ENCODE measurements at places on chromosomes 1 and 21.

GRCh38 chr1:65231718-65232330 lies 77.5 kb upstream of the DNAJC6 start:
- DNase-seq: no peak

DNA sequence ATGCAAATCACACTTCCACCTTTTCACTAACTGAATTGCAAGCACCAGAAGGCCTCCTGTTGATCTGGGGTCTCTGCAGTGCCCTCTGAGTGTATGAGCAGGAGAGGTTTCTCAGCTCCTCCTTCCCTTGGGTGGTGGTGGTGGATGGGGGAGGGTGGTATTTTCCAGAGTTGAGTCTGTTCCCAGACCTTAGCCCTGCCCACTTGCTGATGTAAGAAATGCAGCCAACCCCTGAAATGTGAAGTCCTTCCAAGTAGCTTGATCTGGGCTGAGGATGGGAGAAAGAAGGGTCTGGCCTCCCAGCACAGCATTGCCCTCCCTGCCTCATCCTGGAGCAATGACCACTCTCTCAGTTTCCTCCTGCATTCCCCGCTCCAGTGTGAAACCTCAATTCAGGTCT lies 6.3 kb upstream of the FOXD2 start:
- DNase-seq: peak; percentile 12

DNA sequence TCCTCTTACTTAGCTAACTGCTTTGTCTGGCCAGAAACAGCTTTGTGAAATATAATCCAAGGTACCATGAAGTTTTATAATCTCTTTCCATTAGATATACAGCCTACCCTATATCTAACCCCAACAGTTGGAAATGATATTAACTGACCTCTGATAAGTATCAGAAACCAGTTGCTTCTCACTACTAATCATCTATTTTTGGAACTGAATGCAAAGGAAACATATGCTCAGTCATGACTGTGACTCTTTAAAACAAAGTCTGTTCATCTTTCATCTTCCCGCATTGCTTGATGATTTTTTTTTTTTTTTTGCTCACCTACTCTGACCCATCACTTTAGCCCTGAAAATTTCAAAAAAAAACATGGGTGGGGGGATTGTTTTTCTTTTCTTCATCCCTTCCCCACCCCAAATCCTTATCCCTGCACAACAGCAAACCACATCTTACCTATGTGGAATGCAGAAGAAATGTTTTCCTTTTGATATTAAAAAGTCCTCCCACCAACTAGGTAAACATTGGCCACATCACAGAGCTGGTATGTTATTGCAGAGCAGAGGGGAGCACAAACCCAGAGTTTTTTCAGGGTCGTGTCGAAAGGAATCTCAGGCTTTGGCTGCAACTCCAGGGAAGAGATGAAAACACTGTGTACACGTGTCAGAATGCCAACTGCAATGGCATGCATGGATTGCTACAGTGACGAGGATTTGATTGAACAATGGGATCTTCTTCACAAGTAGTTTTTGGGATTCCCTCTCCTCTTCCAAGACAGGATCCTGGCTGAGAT lies 137.3 kb downstream of the SLC30A10 start:
- DNase-seq: peak; percentile 91

DNA sequence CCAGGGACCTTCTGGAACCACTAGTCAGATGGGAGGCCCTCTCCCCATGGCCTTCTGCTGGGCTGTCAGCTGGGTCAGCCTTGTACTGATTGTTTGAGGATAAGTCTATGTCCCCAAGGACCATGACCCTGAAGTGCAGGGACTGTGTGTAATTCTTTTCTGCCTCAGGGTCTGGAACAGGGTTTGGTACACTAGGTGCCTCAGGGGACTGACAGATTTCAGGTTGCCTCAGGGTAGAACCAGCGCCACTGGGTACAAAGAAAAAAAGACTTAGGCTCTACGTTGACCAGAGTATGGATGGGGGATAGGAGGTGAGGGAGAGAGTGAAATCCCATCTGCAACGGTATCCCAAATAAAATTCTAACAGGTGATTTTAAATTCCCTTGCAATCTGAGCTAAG lies 3.0 kb downstream of the KDF1 start:
- no peak for DNase-seq

- no peak for DNase-seq
Observed at GRCh38 chr1:101145449-101145820, 91.4 kb upstream of the S1PR1 start.

DNA sequence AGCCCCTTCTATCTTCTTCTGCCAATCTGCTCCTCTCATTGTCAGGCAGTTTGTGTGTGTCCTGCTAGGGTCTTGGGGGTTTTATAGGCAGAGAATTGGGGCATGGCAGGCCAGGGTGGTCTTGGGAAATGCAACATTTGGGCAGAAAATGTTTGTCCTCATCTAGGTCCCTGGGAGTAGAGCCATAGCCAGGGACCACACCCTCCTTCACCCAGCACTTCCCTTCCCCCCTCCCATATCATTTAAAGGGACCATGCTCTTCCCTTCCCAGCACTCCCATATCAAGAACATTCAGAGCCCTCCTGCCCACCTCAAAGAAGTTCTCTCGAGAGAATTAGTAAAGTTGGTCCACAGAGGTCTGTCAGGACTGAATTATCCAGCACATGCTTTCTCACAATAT lies 41.7 kb downstream of the ZNF697 start:
- DNase-seq: no peak

GRCh38 chr1:75330624-75331023 lies 196.4 kb downstream of the LHX8 start:
- no peak for DNase-seq

DNA sequence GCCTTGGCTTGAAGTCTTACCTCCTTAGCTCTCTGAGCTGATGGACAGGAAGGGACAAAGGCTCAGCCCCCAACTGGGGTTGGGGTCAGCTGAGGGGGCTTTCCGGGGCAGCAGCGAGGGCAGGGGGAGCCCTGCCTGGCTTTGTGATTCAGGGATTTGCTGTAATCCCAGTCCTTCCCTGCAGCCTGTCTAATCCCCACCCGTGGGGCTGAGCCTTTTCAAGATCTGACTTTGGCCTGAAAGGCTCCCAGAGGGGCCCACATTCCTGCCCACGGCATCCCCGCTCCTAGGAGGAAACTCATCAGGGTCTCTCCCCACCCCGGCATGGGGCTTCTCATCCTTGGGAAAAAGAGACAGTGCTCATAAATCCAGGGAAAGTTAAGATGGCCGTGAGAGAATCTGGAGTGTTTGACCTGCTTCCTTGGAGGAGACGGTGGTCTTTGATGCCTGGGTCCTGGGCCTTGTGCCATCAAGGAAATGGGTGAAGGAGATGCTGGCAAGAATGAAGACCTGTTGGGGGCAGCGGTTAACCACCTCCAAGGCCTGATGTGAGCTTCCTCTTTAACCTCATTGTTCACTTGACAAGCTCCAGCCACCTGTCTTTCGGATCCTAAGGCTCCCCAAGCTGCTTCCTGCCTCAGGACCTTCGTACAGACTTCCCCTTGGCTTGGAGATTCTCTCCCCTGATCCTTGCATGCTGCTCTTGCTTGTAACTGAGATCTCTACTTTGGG lies 83.1 kb upstream of the WNT4 start:
- DNase-seq: no peak

GRCh38 chr1:53080041-53080440 lies 18.0 kb downstream of the PODN start:
- DNase-seq: no peak

- no peak for DNase-seq
Observed at GRCh38 chr1:67312615-67313014, 4.9 kb downstream of the IL12RB2 start.

GRCh38 chr1:153498746-153499145 lies 37.0 kb downstream of the S100A6 start:
- DNase-seq: no peak

DNA sequence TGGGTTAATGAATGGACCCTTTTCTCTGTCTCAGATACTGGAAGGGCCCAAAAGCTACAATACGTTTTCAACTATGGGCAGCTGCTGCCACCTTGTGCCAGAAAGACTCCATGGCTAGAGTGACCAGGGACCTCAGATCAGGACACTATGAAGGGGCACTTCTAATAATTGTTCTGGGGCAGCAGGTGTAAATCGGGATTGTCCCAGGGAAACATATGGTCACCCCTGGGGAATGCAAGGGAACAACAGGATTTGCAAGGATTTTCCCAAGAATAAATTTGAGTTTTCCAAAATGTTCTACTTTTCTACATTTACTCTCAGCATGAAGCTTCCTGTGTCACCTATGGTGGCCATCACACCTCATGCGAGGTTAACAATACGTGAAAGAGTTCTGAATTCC lies 12.0 kb upstream of the FCAMR start:
- DNase-seq: peak; percentile 40

DNA sequence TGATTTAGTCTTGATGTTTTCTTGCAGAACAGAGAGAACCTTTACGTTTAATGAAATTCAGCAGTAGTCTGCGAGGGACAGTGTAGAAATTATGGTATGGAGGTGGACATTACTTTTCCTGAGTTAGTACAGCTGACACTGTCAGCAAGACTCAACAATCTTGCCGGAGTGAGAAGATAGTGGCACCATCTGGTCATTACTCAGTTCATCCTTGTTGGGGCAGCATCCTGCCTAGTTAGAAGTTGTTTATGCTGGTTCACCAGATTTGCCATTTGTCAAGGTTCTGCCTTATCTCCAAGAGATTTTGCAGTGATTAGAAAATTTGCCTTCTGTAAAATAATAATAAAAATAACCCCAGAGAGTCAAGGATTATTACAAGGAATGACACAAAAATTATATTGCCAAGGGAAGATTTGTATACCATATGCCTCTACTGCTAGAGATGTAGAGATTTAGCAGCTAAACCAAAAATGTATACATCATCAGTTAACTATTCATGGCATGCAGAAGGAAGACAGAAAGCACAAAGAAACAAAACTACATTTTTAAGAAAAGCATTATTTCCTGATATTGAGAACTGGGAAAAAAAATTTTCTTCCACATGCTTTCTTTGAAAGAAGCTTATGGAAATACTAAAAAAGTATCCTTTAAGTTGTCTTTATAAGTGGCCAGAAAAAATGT lies 1967.4 kb downstream of the NCAM2 start:
- DNase-seq: no peak

DNA sequence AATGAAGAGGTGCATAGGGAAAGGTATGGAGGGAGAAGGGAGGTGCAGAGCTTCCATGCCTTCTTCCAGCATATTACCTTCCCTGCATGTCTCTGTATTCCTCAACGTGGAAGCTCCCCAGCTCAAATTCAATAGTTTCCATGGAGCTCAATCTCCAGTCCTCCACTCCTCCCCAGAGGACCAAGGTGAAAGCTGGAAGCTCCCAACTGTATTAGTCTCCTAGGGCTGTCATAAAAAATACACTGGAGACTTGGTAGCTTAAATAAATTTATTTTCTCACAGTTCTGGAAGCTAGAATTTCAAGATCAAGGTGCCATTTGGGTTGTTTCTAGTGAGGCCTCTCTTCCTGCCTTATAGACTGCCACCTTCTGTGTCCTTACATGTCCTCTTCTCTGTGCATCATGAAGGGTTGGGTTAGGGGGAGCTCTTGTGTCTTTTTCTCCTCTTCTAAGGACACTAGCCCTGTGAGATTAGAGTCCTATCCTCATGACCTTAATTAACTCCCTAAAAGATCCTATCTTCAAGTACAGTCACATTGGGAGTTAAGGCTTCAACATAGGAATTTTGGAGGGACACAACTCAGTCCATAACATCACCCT lies 21.9 kb upstream of the RABGGTB start:
- DNase-seq: no peak

DNA sequence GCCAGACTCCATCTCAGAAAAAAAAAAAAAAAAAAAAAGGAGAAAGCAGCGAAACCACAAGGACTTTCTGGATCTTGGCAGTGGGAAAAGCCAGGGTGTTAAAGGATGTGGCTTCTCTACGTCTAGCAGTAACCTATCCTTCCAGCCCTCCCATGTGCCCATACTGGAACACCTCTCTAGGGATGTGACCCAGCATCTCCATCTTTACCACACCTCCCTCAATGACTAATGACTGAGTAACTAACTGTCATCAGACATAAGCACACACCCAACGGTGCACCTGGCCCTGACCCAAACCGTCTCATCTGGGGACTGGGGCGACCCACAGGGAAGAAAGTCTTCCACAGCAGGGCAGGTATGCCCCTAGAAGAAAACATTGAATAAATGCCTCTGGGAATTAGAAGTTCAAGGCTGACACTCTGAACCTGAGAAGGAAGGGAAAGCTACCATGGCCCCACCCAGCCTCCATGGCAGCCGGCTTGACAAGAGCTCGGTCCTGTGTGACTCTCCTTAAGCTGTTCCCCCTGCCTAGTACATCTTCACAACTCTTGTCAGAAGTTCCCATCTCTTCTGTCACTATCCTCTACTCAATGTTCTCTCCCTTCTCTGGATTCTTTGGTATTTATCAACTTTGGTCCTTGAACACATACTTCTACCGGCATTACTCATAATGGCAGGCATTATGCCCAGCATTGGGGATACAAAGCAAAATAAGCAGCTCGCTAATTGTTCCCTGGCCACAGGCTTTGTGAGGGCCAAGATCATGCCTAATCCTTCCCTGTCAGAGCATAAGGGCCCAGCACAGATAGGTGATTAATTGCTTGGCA lies 14.8 kb upstream of the PAQR6 start:
- DNase-seq: no peak

GRCh38 chr1:185920602-185921001 lies 186.4 kb downstream of the HMCN1 start:
- no peak for DNase-seq
